ENCODE measurements at places on chromosomes 13 and 19. TPM values are rescaled to one million over a fixed set of nuclear protein-coding genes. Genes with fewer than 3 reads are reported as not detected.

Gene SAFB2
- 107 TPM for total RNA-seq

Gene MBOAT7
- total RNA-seq: 91.5 TPM

DNA sequence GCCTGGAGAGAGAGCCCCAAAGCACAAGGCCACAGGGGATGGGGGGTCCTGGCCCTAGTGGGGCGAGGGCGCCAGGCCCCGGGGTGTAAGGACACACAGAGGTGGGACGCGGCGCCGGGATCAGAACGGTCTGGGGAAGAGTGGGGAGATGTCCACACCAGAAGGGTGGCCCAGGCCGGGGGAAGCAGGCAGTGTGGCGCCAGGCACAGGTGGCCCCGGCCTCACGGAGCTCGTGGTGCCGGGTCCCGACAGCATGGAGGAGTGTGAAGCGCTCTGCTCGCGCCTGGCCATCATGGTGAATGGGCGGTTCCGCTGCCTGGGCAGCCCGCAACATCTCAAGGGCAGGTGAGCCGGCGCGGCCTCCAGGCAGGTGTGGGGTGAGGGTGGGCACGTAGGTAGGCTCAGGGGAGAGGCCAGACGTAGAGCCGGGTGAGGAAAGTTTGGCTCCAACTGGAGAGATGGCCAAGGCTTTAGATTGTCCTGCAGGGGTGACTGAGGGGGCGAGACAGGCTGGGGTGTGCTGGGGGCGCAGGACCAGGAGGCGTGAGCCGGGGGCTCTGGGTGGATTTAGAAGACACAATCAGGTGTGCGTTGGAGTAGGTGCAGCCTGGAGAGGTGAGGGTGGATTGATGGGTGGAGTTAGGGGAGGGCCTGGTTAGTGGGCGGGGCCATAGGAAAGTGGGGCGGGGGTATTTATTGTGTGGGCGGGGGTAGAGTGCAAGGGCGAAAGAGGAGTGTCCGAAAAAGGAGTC, 2.9 kb upstream of the ARHGAP45 start:
- no peak for DNase-seq
- H3K36me3 ChIP-seq: no peaks in the 10 kb centered on the region
- H3K4me1 ChIP-seq: peaks cover 1% of the 10 kb centered on the region
- peak overlapping the region; percentile 44 for H3K4me3 ChIP-seq
- peaks cover 18% of the 10 kb centered on the region for H3K27me3 ChIP-seq
- no peak overlapping the region for H3K27ac ChIP-seq

DNA sequence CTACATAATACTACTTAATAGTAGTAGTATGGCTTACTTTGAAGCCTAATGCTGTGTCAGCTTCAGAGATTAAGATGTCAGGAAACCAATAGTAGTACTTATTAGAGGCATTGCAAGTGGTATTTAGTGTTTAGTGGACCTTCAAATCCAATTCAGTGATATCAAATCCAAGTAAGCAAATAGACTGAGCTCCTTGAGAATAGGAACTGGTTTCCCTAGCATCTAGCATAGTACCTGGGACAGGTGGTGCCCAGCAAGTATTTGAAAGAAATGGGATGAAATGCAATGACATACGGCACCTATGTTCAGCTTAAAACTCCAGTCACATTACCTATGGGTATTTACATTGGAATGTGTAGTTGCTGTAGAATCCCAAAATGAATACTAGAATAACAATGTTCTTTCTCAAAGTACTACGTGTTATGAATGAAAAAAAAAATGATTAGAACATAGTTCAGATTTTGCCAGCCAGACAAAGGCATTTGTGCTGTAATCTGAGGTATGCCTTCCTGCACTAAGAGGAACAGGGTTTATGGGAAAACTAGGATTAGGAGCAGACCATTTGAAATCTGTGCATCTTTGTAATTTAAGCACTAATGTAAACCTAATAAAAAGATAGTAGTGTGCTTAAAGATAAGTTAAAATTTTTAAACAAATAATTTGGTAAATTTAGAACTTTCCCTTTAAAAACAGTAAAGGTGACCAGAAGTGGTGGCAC, 17.1 kb downstream of the LSM14A start:
- no peaks in the 10 kb centered on the region for H3K36me3 ChIP-seq
- H3K4me3 ChIP-seq: no peak overlapping the region
- H3K27ac ChIP-seq: no peak overlapping the region
- H3K4me1 ChIP-seq: peaks cover 18% of the 10 kb centered on the region
- DNase-seq: no peak

DNA sequence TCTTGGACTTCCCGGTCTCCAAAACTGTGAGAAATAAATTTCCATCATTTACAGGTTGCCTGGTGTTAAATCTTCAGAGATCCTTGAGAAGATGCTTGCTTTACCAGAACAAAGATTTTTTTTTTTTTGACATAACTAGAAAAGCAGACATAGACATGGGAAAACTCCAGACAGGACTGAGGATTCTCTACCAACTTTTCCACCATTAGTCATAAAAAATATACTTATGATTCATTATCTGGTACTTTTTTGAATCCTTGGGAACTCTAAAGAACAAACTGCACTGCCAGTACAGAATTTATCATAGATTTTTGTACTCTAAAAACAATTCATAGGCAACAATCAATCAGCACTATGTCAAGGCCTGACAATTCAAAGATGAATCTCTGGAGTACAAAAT, 487.6 kb downstream of the EFNB2 start:
- no peaks in the 10 kb centered on the region for H3K36me3 ChIP-seq
- no peaks in the 10 kb centered on the region for H3K27me3 ChIP-seq
- peaks cover 12% of the 10 kb centered on the region for H3K4me1 ChIP-seq
- DNase-seq: no peak
- no peak overlapping the region for H3K4me3 ChIP-seq

- no peak overlapping the region for H3K27ac ChIP-seq
- H3K4me1 ChIP-seq: peaks cover 53% of the 10 kb centered on the region
- no peak overlapping the region for H3K4me3 ChIP-seq
- H3K36me3 ChIP-seq: no peaks in the 10 kb centered on the region
- H3K27me3 ChIP-seq: peaks cover 2% of the 10 kb centered on the region
Measured at GRCh38 chr13:106352850-106353249, 182.6 kb downstream of the EFNB2 start.

- DNase-seq: no peak
- H3K4me1 ChIP-seq: no peaks in the 10 kb centered on the region
- no peaks in the 10 kb centered on the region for H3K36me3 ChIP-seq
- no peak overlapping the region for H3K4me3 ChIP-seq
- H3K27me3 ChIP-seq: peaks cover 10% of the 10 kb centered on the region
Measured at GRCh38 chr13:75102001-75102716, 379.8 kb downstream of the TBC1D4 start.

DNA sequence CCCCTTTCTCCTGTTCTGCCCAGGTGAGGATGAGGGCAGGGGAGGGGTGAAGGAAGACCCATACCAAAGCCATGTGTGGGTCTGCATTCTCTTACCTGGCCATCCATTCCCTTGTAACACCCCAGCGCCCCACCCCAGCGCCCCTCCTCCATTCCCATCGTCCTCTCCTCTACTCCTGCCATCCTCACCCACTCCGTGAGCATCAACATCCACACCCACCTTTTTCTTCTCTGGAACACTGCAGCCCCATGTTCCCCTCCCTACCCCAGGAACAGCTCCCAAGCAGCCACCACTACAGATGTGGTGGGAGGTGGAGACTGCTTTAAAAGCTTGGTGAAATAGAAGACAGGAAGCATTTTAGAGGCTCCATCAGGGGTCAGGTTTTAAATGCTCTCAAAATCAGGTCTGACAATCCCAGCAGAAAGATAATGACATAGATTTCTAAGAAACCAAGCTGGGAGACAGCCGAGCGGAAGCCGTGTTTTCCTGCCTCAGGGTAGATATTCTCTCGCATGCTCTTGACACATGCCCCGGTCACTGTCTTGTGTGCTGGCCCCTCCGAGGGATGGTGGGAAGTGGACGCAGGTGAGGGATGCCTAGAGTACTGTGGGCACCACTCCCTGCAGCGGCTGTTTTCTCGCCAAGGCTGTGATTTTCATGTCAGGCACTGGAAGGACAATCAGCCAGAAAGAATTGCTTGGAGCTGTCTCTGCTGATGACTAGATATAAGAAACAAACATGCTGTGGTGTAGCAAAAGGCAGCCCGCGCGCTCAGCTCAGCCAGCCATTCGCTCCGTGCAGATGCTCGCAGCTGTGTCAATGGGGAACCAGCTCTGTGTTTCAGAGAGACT, 9.8 kb downstream of the MEDAG start:
- no peaks in the 10 kb centered on the region for H3K4me1 ChIP-seq
- no peak for DNase-seq
- no peak overlapping the region for H3K27ac ChIP-seq
- H3K4me3 ChIP-seq: no peak overlapping the region

GRCh38 chr13:33090755-33091414, 74.7 kb downstream of the KL start:
- H3K36me3 ChIP-seq: no peaks in the 10 kb centered on the region
- H3K27ac ChIP-seq: no peak overlapping the region
- no peak overlapping the region for H3K4me3 ChIP-seq
- H3K27me3 ChIP-seq: peaks cover 2% of the 10 kb centered on the region
- peaks cover 5% of the 10 kb centered on the region for H3K4me1 ChIP-seq

- H3K27me3 ChIP-seq: no peaks in the 10 kb centered on the region
- H3K27ac ChIP-seq: no peak overlapping the region
- no peaks in the 10 kb centered on the region for H3K36me3 ChIP-seq
- H3K4me3 ChIP-seq: no peak overlapping the region
- peaks cover 2% of the 10 kb centered on the region for H3K4me1 ChIP-seq
- DNase-seq: no peak
Measured at GRCh38 chr13:75830842-75831241, 194.7 kb downstream of the LMO7 start.

All from progenitor cell of endocrine pancreas (in vitro differentiated cells).